ENCODE measurements at places on chromosomes 7 and 10.
A peak's percentile ranks its signal among the peaks of the same experiment; 100 is the strongest.

- no peak for DNase-seq
Measured at GRCh38 chr10:71756311-71757191, 16.8 kb downstream of the VSIR start.

DNA sequence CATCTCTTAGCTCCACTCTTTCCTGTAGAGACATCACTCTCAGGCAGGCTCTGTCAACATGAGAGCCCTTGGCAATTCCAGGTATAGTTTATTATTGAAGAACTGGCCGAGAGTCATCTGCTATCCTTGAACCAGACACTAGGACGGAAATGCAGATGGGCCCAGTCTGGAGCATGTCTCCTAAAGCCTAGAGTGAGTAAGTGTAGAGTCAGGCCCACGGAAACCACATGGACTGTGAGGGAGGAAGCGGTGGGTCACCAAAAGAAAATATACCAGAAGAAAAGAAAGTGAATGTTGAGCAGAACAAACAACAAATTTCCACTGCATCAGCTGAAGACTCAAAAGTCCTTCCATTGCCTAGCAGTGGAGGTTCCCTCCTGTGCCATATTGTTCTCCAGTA, 15.7 kb upstream of the RELN start:
- DNase-seq, result no peak

DNA sequence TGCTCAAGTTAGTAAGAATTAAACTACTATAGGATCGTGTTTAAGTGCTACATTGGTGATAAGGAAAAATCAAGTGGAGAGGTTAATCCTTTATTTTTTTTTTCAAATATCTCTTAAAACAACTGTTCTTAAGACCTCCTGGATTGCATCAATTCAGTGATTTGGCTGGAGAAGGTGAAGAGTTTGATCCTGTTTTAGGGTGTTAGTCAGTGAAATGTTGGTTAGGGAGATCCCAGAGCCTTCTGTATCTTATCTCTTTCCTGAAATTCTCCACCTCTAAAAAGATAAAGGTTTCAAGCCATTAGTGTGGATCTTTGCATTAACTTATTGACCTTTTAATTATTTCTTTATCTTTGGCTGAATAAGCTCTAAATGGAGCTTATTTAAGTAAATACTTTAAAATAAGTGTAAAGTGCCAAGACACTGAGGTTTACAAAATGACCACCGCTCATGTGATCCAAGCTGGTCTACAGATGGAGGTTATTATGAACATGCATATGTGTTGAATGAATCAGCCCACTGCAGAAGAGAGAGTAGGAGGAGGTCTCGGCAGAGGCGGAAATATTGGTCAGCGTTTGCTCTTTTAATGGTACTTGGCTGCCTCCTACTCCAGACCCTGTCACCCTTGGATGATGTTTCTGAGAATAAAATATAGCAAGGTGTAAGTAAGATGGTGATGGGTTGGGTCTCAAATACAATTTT, 51.8 kb upstream of the BMPER start:
- no peak for DNase-seq

GRCh38 chr10:34236931-34237330, 578.2 kb downstream of the PARD3 start:
- DNase-seq, result no peak

DNA sequence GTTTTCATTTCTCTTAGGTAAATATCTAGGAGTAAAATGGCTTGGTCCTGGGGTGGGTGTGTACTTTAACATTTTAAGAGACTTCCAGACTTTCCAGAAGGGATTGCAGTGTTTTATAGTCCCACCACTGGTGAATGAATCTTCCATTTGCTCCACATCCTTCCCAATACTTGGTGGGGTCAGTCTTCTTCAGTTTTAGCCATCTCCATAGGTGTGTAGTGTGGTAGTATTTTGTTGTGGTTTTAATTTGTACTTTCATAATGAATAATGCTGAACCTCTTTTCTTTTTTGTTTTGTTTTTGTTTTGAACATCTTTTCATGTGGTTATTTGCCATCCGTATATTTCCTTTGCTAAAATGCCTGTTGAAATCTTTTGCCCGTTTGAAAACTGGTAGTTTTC, 86.4 kb downstream of the ANKRD61 start:
- no peak for DNase-seq

DNA sequence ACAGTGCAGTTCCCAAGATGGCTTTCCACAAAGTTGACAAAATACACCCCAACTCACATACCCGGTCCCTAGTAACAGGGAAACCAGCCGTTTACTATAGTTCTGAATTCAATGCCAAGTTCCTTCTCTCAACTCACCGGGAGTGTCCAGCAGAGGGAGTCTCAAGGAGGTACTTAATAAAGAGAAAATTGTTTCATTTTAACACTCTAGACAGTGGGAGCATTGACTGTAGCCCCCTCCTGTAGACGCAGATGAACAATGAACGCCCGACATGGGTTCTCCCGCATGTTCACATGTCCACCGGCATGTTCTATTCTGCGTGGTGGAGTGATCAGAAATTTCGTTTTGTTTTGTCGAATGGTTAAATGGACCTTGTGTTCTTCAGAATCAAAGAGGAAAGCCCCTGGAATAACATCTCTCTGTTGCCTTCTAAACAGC, 1.9 kb downstream of the HIPK2 start:
- peak; percentile 69 for DNase-seq

GRCh38 chr10:61592581-61592980, 70.1 kb upstream of the CABCOCO1 start:
- no peak for DNase-seq

- no peak for DNase-seq
Measured at GRCh38 chr7:45184326-45185027, 26.9 kb downstream of the RAMP3 start.

DNA sequence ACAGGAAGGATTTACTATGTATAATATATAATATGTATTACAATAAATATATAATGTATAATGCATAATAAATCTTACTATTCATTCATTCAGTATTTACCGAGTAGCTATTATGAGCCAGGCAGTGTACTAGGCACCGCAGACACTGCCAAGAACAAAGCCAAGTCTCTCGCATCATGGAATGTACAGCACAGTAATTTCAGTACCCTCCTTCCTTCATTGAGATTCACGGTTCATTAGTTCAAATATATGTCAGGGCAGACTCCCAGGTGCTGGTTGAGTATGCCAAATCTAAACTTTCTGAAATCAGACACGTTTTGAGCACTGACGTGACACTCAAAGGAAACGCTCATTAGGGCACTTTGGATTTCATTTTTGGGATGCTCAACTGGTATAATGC, 9.1 kb downstream of the USP6NL start:
- DNase-seq, result no peak

DNA sequence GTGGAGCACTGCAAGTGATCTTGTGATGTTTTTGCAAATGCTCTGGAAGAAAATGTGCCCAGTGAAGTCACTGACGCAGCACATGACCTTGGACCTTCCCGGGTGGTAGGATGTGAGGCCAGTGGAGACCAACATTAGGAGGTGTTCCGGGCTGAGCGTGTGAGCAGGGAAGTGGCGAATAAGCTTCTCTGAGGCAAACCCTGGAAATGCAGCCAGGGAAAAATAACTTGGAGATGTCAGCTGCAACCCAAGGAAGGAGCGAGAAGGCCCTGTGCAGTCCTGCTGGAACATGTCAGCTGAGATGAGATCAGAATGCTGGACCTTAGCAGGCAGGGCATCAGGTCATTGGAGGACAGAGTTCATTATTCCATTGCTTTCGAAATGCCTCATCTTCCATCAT, 18.6 kb upstream of the SDK1 start:
- DNase-seq, result no peak

- no peak for DNase-seq
Measured at GRCh38 chr10:130740166-130740565, 571.4 kb downstream of the TCERG1L start.

DNA sequence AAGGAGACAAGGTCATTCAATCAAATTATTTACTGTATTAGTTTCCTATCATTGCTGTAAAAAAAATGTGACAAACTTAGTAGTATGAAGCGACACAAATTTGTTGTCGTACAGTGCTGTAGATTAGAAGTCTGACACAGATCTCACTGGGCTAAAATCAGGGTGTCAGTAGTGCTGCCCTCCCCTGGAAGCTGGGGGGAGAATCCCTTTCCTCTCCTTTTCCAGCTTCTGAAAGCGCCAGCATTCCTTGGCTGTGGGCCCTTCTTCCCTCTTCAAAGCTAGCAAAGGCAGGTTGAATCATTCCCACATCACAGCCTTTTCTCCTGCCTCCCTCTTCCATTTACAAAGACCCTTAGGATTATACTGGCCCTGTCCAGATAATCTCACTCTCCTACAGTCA, 28.0 kb downstream of the VPS41 start:
- peak; percentile 24 for DNase-seq

GRCh38 chr10:12780634-12781601, 220.6 kb downstream of the CCDC3 start:
- DNase-seq, result no peak

GRCh38 chr7:146136357-146136875, 19.8 kb downstream of the CNTNAP2 start:
- DNase-seq, result no peak

DNA sequence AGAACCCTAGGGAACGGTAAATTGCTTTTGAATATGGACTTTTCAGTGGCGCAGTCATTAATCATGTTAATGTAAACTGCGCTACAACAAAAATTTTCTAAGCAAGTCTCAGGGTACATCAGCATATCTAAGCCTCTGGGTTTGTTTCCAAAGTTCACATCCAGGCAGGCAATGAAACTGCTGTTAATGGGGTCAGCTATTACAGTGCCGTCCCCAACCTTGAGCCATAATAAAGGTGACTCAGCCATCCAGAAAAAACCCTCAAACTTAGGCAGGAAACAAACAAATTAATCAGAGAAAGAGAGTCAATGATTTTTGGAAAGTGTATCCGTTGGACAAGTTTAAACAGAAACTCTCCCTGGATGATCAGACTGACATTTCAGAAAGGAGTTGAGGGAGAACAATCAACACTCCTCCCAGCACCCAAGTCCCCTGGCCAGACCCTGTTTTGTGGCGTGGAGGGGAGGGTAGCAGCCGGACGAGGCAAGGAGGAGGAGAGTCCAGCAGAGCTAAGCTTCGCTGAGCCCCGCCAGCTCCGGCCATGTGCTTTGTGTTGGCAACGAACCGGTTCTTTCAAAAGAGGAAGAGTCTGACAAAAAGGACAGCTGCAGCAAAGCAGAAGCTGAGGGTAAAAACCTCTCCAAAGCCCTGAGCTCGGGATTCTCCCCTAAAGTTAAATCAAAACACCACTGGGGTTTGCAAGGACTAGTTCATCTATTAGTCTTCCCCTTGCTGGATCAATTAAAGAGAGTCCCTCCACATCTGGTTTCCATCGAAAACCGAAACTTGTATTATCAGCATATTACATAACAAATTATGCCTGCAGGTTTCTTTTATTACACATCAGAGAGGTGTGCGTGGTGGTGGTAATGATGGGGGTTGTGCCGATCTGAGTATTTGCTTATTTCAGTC, 3.6 kb downstream of the FAM53B start:
- DNase-seq, result no peak

- DNase-seq, result peak; percentile 70
Measured at GRCh38 chr7:142908921-142909890, 23.7 kb upstream of the TRPV6 start.

DNA sequence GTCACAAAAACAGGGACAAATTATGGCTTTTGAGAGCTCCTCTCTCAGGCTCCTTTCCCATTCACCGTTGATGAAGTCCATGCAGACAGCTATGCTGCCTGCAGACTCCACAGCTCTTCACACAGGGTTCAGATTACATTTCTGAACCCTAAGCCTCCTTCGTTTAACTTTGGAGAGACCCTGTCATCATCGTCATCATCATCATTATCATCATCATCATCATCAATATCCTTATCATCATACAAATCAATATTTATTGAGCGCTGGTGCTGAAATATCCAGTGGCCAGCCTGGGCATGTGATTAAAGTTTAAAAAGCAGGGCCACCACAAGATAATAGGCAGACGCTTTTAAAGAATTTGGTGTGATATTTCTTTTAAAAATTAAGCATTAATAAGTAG, 66.6 kb downstream of the FRMPD2 start:
- no peak for DNase-seq

DNA sequence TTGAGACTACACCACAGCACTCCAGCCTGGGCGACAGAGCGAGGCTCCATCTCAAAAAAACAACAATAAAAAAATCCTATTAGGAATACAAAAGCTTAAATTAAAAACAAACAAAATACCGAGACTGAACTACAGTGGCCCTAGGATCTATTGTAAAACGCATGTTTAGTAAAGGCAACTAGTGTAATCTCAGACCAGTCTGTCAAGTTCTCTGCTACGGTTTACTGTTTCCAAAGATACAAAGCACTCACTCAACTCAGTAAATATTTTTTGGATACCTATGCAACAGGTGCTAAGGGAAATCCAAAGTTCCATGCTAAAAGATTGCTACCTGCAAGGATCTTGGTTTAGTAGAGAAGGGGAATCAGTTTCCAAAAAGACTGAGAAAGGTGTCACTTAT, 3.4 kb upstream of the MIOS start:
- DNase-seq, result no peak

- DNase-seq, result no peak
Measured at GRCh38 chr7:121178452-121178851, 150.3 kb upstream of the WNT16 start.

DNA sequence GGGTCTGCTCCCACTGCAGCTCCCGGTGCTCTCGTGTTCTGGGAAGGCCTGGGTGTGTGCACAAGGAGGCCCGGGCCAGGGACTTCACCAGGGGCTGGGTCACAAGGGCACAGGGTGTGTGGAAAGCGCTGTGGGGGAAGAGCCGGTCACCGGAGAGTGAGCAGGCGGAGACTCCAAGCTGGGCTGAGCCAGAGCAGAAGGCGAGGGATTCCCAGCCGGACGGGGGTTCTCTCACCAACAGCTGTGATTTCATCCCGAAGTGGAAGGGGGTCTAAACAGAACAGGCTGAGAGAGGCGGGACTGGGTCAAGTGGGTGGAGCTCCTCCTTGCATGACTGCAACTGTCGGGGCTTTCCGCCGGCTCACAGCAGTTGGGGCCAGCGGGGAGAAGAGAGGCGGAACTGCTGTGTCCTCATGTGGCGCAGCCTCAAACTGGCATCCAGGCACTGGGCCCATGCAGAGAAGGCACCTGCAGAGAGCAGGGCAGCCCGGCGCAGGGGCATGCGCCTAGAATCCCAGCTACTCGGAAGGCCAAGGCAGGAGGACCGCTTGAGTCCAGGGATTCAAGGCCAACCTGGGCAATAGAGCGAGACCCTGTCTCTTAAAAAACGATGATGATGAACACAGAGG, 7.6 kb upstream of the ORAI2 start:
- DNase-seq, result peak; percentile 78

GRCh38 chr7:139959285-139959628, 103.5 kb downstream of the PARP12 start:
- no peak for DNase-seq

GRCh38 chr7:107318523-107319160, 149.8 kb downstream of the HBP1 start:
- DNase-seq, result no peak

- no peak for DNase-seq
Measured at GRCh38 chr7:16926861-16927260, 45.1 kb upstream of the AGR3 start.

- DNase-seq, result no peak
Measured at GRCh38 chr7:159209429-159209828, 64.8 kb upstream of the VIPR2 start.

DNA sequence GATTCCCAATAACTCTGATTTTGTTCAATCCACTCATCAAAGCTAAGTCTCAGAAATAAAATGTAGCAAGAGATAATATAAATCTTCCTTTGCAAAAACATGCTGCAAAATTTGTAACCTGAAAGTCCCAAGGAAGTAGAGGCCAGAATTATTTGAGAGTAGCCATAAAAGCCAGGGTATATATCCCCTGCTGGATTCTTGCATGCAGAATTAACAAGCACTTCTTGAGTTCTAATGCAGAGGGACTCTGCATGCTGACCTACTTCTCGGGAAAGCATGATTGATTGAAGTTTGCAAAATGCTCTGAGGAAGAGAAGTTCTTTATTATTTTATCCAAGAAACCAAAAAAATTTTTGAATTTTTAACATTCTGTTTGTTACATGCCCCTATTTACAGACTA, 121.6 kb downstream of the THSD7A start:
- no peak for DNase-seq

Measured in H7 (cell line).